ENCODE measurements at places on chromosomes 2 and 18.

GRCh38 chr2:181143790-181144300 lies 163.4 kb downstream of the UBE2E3 start:
- no peak for DNase-seq

- DNase-seq, result no peak
Observed at GRCh38 chr2:163613266-163613731, 122.5 kb downstream of the FIGN start.

- DNase-seq, result no peak
Observed at GRCh38 chr2:240836781-240837467, 16.9 kb upstream of the KIF1A start.

GRCh38 chr2:28209261-28209691 lies 183.4 kb upstream of the FOSL2 start:
- no peak for DNase-seq

DNA sequence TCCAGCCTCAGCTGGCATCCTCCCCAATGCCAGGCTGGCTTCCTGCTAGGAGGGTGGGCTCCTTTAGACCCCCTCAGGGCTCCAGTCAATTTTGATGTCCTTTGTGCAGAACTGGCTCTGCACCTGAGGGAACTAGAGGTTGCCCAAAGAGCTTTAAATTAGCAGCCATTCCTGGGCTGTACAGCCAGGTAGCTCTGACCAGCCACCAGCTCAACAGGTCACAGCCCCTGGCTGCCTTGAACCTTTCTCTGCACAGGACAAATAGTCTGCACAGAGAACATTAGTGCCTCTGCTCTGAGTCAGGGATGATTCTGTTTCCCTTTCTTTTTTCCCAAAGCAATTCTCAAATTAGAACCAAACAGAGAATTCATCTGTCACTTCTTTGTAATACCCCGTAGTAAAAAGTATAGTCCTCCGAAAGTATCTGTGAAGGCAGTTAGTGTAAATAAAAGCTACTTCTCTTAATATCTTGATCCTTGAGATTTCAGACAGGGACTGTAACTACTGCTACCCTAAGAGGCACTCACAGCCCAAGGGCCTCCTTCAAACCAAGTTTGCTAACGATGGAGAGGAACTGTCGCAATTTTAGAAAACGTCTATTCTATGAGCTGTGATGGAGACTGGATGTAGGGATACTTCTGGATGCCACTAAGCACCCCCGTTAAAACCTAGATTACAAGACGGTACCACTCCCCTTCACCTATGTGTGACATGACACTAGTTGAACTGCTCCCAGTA lies 3.0 kb downstream of the TTC32 start:
- DNase-seq, result no peak

- no peak for DNase-seq
Observed at GRCh38 chr2:120018549-120018948, 5.7 kb downstream of the EPB41L5 start.

GRCh38 chr2:49861821-49862220 lies 707.5 kb upstream of the FSHR start:
- no peak for DNase-seq

GRCh38 chr2:159714247-159714930 lies 2.1 kb downstream of the MARCHF7 start:
- peak; percentile 14 for DNase-seq

DNA sequence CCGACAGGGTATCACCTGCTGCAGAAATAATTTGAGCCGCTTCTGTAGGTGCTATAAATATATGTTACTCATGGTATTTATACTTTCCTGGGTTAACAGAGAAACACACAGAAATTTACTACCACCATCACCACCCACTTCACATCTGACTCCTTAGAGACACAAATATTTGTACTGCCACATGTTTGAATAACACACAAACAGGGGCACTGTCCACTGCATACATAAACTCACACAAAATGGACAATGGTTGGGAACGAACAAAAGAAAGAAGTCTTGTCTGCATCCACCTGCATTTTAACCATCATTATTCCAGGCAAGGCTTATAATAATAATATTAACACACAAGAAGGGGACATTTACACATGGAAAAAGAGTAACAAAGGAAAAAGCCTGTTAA lies 24.0 kb downstream of the IMMT start:
- no peak for DNase-seq

GRCh38 chr2:239593455-239593854 lies 192.6 kb upstream of the HDAC4 start:
- no peak for DNase-seq

DNA sequence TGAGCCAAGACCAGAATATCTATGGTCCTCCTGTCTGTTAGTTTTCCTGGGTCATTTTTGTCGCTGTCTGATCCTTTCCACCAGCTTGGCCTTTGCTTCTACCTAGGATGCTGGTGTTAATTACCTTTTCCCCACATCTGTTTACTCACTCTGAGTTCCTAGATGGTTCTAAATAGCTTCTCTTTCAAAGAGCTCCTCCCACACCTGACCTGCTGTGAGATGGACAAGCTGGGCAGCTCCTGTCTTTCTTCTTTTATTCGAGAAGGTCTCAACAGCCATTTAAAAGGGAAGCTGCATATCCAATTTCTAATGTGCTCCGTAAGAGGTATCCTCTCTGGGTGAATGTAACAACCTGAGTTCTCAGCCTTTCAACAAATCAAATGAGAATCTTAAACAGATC lies 156.2 kb downstream of the HRH4 start:
- DNase-seq, result no peak

- DNase-seq, result no peak
Observed at GRCh38 chr2:225091336-225091735, 49.1 kb upstream of the DOCK10 start.

DNA sequence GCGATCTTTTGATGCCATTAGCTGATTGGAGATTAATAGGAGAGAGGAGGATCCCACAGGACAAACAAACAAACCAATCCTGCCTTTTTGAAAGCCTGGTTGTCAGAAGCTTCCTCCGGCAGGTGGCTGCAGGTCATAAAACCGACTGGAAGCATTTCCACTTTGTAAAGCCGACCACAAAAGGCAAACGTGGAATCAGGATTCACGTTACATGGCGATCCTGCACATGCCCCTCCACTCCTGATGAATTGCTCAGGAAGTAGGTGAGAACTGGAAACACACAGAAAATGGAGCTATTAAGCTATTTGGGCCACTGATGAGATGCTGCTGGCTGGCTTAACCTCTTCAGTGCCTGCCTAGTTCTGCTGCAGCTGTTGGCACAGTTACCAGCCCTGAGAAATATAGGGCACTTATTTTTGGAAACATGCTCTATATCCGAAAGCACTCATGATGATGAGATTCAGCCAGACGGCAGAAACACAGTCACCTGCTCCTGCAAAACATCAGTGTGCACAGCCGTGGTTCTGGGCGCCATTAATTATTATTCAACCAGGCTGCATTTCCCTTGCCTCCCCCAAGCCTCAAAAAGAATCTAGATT lies 110.3 kb upstream of the ST6GAL2 start:
- DNase-seq, result no peak

GRCh38 chr2:45898819-45899218 lies 247.3 kb downstream of the PRKCE start:
- DNase-seq, result no peak

- no peak for DNase-seq
Observed at GRCh38 chr2:116467243-116467642, 1347.2 kb upstream of the DDX18 start.

- DNase-seq, result no peak
Observed at GRCh38 chr2:100939445-100939844, 62.6 kb upstream of the RPL31 start.

GRCh38 chr2:228675646-228676045 lies 494.2 kb upstream of the SPHKAP start:
- no peak for DNase-seq

GRCh38 chr18:44927127-44927849 lies 246.6 kb downstream of the SETBP1 start:
- DNase-seq, result no peak

DNA sequence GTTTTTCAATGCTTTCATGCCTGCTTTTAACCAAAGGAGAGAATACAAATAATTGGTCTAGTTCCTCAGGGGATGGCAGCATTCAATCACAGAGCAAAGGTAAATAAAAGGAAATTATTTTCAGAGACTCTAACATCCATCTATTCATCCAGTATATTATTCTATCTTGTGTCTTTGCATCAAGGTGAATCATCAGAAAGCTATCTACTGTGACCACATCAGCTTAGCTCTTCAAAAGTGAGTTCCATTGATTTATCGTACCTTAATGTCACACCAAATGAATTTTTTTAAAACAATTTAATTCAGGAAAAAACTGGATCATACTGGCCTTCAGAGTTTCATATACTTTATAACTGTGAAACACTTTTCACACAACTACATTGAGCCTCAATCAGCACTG lies 66.1 kb downstream of the CHN1 start:
- DNase-seq, result no peak

- DNase-seq, result no peak
Observed at GRCh38 chr2:98419977-98420725, 24.5 kb upstream of the INPP4A start.

GRCh38 chr18:49178321-49178720 lies 227.6 kb upstream of the SMAD7 start:
- no peak for DNase-seq

DNA sequence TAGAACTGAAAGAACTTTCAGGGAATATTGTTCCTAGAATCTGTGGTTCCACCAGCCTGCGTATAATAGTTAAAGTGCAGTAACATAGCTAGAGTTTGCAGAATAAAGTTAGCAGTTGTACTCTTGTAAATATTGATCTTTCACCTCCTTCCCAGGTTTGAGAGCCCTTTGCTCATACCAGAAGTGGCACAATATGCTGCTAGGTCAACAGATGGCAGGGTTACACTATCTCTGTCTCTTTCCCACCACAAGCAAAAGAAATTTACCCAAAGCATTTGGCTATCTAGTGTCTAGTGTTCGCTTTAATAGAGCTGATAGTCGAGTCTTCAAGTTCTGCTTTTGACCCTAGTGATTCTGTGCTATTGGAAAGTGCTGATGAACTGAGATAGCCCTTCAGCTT lies 119.0 kb upstream of the KLHL14 start:
- DNase-seq, result no peak

GRCh38 chr18:24817587-24818371 lies 357.3 kb downstream of the HRH4 start:
- no peak for DNase-seq

DNA sequence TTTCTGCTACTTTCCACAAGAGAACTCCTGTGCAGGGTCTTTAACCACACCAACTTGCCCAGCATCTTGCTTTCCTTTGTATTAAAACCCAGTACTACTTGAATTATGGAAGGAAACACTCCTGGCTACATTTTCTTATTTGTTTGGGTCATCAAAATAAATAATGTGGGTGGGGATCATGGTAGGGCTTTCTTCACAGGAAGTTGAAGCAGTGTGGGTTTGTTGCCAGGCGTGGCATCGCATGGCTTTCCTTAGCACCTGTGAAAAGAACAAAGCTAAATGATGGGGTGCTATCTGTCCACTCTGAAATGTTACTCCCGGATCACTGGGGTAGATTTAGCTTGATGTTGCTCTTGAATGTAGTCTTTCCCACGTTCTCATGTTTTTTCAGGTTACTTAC lies 18.7 kb downstream of the ARHGAP25 start:
- DNase-seq, result no peak

DNA sequence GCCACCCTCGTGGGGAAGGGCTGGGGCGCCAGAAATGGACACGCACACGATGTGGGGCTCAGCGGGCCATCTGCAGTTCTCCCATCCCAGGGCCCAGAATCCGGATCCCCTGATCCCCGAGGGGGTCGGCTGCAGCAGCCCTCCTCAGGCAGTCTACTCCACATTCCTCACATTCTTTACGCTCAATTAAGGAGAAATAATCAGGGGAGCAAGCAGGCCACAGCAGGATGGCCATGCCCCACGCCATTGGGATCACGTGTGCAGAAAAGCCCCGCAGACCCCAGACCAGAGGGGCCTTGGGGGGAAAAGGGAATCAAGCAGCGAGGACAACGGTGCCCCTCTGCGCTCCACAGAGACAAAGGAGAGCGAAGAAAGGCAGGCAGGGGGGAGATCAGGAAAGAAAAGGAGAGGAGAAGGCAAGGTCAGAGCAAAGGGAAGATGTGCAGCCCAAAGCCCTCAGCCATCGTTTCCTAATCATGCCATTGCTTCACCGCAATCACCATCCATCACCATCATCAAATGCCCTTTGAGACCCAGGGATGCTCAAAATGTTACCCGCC lies 17.5 kb upstream of the PKDCC start:
- no peak for DNase-seq

GRCh38 chr2:23460228-23460627 lies 75.2 kb downstream of the KLHL29 start:
- DNase-seq, result peak; percentile 3

DNA sequence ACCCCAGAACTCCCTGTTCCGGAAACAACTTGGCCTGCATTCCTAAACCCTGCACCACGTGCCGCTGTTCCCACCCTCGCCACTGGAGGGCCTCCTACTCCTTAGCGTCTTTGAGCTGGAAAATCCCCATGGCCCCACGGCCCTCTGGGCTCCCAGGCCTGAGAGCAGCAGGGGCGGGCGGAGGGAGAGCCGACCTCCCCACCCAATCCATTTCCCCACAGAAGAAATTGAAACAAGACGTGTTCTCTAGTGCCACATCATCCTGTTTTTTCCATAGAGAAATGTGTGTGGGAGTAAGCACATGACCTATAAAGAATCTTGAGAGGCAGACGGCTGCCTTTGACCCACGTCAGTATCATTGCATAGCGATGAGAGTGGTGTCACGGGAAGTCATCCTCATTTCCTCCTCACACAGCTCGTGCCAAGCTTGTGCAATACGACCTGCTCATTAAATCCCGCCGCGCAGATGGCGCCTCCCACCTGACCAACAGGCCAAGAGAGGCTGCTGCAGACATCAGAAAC lies 79.2 kb downstream of the LAMA1 start:
- no peak for DNase-seq

DNA sequence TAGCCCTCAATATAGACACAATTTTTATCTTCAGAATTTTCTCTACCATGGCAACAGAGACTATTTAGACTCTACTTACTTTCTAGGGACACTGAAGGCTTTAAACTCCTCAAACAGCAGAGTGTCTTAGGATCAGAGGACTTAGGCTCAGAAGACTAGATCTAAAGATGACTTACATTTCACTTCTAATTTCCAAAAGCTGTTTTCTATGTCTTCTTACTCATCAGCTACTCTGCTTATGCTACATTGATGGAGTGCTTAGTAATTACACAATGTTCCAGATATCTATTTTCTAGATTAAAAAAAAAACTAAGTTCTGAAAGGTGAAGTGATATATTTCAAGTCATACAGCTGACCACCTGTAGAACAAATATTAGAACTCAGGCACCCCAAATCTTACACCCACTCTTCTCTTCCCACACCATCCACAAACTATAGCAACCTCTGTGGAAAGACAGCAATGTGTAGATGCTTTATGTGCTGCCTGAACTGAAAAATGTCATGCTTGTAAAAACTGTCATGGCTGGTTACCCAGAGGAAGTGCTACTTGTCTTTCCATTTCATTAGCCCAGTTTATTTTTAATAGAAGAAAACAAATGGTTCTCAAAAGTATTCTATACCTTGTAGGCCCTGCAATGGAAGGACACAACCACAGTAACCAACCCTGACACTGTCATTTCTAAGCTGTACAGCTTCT lies 831.0 kb upstream of the ACVR2A start:
- DNase-seq, result no peak

Data from activated CD4-positive, alpha-beta T cell treated with anti-CD3 and anti-CD28 coated beads, Interleukin-2, amount 50 U/mL, for 16 hours (primary cell).